ENCODE measurements at places on chromosomes 3 and 15.

DNA sequence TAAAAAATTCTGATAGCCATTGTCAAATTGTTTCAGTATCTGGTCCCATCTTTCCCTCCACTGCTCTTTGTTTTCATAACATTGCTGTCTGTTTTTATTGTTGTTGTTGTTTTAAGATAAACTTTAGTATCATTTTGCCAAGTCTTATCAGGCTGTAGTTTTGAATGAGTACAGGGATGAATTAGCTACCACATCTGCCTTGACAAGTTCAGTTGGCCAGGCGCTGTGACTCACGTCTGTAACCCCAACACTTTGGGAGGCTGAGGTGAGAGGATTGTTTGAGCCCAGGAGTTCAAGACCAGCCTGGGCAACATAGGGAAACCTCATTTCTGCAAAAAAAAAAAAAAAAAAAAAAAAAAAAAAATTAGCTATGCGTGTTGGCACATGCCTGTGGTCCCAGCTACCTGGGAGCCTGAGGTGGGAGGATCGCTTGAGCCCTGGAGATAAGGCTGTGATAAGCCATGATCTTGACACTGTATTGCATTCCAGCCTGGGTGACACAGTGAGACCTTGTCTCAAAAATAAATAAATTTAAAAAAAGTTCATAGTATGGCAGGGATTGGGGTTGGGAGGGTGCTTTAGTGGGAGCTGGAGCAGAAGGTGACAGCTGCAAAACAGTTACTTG is 8.3 kb upstream of the ANKDD1A start:
- DNase-seq, result no peak

DNA sequence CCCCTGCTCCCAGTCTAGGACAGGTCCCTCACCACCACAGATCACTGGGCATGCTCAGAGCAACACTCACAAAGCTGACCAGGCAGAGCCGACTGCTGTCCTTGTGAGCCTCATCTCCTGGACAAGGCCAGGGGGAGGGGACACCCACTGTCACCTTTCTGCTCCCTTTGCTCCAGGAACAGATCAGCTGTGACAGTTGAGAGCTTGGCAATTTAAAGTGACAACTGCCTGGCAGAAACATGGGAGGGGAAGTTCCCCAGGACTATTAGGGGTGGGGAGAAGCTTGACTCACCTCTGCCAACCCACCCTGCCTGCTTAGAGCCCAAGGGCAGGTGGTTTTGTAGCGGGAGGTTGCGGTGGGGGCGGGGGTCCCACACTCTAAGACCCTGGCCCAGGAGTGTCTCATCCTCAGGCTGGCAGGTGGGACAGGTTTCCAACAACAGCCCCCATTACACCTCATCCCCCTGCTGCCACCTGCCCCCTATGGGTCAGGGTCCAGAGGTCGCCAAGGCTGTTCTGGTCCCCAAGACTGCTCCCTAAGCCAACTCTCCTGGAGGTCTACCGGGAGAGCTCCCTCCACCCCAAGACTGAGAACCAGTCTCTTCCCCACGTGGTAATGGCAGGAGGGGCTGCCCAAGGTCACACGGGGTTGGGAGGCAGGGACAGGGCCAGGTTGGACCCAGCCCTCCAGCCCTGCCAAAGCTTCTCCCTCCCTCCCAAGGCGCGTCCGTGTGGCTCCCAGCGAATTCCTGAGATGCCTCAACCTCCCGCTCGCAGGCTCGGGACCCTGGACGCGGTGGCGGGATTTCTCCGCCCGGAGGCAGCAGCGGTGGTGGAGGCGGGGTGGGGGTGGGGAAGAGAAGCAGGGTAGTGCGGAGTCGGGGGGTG is 80.4 kb downstream of the IQSEC1 start:
- no peak for DNase-seq

GRCh38 chr3:140467104-140467577 is 210.7 kb upstream of the TRIM42 start:
- DNase-seq, result peak; percentile 91

DNA sequence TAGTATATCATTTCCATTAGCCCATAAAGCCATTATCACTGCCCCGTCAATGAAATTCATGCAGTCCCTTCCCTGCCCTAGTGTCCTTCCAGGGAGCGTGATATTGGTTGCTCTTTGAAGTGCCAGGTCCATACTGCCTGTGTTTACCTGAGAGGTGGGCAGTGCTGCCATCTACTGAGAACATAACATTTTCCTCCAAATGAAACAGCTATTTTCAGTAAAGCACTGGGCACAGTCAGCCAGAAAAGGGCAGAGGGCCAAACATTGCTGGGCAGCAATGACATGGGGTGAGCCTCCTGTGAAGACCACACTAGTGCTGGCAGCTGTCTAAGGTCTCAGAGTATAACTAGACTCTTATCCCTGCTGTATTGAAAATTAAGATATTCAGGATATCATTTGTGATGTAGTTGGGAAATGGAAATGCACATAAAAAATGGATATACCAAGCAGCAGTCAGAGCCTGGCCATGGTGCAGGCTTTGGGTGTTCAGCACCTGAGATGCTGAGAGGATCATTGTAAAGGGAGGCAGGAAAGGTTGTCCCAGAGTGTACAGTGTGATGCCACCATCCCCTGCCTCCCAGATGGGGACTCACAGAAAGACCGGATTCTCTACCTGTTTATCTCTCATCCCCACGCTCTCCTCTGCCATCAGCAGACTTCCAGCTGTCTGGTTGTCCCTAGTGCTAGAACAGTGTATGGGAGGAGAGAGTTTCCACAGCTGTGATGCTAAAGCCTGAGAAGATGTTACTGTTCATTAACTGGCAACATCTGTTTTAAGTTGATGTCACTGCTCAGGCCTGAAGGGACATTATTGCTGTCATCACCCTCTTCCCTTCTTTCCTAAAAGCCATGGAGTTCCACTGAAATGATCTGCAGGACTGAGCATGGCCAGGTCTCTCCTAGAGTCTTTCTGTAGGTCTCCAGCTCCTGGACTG is 108.8 kb downstream of the ARNT2 start:
- DNase-seq, result peak; percentile 48

- DNase-seq, result peak; percentile 24
These were observed 9.2 kb upstream of the SLC6A1 start for GRCh38 chr3:10983219-10983916.

- DNase-seq, result no peak
These were observed 12.0 kb upstream of the SEMA4B start for GRCh38 chr15:90188914-90189748.
